Parietal lobe (tissue), 2 donors: ENCODE measurements at places on chromosomes 16 and 17. TPM values are rescaled to one million over a fixed set of nuclear protein-coding genes. Genes with fewer than 3 reads are reported as not detected.

The FN3K gene
- total RNA-seq = 25.0 TPM

The TMEM235 gene
- total RNA-seq = not detected

The PLA2G10 gene
- not detected for total RNA-seq

The NPIPA7 gene
- total RNA-seq = 2.5 TPM

The SLC22A31 gene
- total RNA-seq = not detected

The NPIPB9 gene
- 11.6 TPM for total RNA-seq

The NAA38 gene
- total RNA-seq = 24.1 TPM

The KRT14 gene
- not detected for total RNA-seq

The NACA2 gene
- not detected for total RNA-seq

The TBC1D3 gene
- total RNA-seq = not detected

The USP43 gene
- total RNA-seq = 6.6 TPM

The KRT33A gene
- not detected for total RNA-seq

The GLIS2 gene
- total RNA-seq = 4.7 TPM

The PITPNM3 gene
- total RNA-seq = 13.8 TPM

The SOX15 gene
- 1.6 TPM for total RNA-seq

The CCL4L2 gene
- total RNA-seq = 1.6 TPM

The CACNG4 gene
- total RNA-seq = 62.3 TPM

The MLST8 gene
- 18.5 TPM for total RNA-seq

The WNK4 gene
- total RNA-seq = not detected

The TVP23B gene
- 59.2 TPM for total RNA-seq

The EFCAB3 gene
- not detected for total RNA-seq

The AIPL1 gene
- total RNA-seq = not detected

The LRRC37A2 gene
- total RNA-seq = 30.0 TPM

The PTX4 gene
- total RNA-seq = not detected

The CDH15 gene
- not detected for total RNA-seq
